ENCODE measurements at places on chromosomes 1 and 21. TPM values are rescaled to one million over a fixed set of nuclear protein-coding genes. Genes with fewer than 3 reads are reported as not detected.
A peak's percentile ranks its signal among the peaks of the same experiment; 100 is the strongest.

GRCh38 chr1:91075233-91076135 is 53.6 kb upstream of the ZNF644 start:
- DNase-seq: no peak

- DNase-seq: peak; percentile 77
Observed at GRCh38 chr1:55378582-55378981, 163.4 kb upstream of the USP24 start.

- DNase-seq: no peak
Observed at GRCh38 chr1:212470059-212470458, 37.3 kb downstream of the NENF start.

DNA sequence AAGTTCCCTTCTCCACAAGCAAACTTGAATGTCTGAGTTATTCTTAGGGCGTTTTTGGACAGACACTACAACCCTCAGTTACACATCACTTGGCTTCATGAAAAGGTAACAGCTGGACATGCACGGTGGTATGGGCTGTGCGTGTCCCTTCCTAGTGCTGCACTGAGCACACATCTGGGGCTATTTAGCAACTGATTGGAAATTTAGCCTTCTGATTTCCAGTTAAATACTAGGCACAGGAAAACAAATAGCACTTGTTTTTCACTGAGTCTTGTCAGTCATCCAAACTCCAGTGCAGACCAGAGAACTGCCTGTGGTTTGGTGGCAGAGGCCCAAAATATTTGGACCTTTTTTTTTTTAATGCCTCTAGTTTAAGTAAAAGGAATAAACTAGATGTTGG is 134.7 kb downstream of the TGFBR3 start:
- DNase-seq: no peak

DNA sequence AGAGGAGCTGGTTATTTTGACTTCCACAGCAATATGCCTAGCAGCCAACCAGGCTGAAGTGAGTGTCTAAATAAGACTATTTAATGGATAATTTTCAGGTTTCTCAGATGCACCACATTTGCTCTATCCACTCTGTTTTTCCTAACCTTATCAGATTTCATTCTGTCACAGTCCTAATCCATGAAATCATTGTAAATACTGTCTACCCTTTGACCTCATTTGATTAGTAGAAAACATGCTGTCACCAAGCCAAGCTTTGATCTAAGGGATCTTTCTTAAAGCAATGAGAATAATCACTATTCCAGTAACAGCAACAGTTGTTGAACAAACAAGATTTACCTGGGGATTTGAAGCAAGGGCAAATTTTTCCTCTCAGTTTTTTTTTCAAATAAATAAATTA is 595.6 kb downstream of the LTN1 start:
- DNase-seq: no peak

The CHI3L2 gene
- 0.41 TPM for total RNA-seq
